Renal cortex interstitium (tissue), 15 donors: ENCODE measurements at places on chromosomes 16 and 17. TPM values are rescaled to one million over a fixed set of nuclear protein-coding genes. Genes with fewer than 3 reads are reported as not detected.

The OR1F1 gene
- not detected for polyA plus RNA-seq

The CX3CL1 gene
- polyA plus RNA-seq, result 41.9 TPM

The CYBC1 gene
- polyA plus RNA-seq, result 43.7 TPM

The ACE gene
- polyA plus RNA-seq, result 12.2 TPM

The HIC1 gene
- 13.5 TPM for polyA plus RNA-seq

The ACSM5 gene
- polyA plus RNA-seq, result 5.9 TPM

The MPP3 gene
- 15.0 TPM for polyA plus RNA-seq

- DNase-seq, result no peak
Measured at GRCh38 chr16:35409503-35409902, 1950.1 kb downstream of the TP53TG3F start.

- no peak for DNase-seq
Measured at GRCh38 chr16:77043076-77043475, 147.9 kb upstream of the MON1B start.

DNA sequence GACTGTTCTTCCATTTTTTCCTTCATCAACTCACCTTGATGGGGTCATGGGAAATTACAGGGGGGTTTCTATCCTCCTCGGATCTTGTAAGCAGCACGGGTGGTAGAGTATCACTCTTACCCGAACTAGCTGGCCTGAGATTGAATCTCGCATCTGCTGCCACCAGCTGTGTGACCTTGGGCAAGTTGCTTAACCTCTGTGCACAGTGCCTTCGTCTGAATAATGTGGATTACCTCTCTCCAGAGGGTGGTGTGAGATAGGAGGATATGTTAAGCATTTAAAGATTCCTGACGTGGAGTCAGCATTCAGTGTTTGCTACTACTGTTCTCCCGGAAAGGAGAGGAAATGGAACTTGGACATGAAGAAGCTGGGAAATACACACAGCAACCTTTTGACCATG, 24.4 kb downstream of the LASP1 start:
- no peak for DNase-seq

GRCh38 chr17:82215095-82215971, 2.7 kb upstream of the CCDC57 start:
- no peak for DNase-seq

DNA sequence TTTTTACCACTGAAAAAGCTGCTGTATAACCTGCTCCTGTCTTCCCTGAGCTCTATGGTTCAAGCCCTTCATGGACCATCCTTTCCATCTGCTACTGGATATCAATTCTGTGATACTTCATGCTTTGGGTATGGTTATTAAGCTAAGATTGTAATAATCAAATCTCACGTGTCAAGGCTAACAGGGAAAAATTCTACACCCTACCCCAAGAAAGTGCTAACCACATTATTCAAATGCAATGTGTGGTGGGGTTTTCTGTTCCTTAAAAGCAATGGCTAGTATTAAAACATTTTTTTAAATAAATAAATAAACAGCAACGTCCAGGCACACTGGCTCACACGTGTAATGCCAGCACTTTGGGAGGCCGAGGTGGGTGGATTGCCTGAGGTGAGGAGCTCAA, 65.9 kb downstream of the SPAG9 start:
- DNase-seq, result no peak

DNA sequence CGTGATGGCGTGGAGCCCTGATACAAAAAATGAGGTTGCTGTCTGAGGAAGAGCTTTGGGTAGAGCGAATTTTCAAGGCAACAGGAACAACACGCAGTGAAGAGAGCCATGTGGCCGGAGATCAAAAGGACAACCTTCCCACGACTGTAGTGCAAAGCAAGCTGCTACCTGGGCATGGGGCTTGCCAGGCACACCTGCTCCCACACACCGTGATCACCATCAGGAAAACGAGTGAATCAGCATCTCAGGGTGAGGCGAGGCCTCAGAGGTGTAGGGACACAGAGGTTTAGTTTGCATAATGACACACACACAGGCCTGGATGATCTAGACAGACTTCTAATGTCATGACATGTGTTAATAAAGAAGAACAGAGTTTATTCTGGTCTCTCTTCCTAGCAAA, 65.7 kb downstream of the PARN start:
- DNase-seq, result no peak

GRCh38 chr17:1505586-1505985, 10.8 kb downstream of the INPP5K start:
- DNase-seq, result no peak

DNA sequence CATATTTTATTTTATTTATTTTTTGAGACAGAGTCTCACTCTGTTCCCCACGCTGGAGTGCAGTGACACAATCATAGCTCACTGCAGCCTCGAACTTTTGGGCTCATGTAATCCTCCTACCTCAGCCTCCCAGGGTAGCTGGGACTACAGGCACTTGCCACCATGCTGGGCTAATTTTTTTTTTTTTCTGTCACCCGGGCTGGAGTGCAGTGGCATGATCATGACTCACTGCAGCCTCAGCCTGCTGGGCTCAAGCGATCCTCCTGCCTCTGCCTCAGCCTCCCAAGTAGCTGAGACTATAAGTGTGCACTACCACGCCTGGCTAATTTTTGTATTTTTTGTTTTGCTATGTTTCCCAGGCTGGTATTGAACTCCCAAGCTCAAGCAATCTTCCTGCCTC, 17.1 kb downstream of the UNC45B start:
- DNase-seq, result no peak

DNA sequence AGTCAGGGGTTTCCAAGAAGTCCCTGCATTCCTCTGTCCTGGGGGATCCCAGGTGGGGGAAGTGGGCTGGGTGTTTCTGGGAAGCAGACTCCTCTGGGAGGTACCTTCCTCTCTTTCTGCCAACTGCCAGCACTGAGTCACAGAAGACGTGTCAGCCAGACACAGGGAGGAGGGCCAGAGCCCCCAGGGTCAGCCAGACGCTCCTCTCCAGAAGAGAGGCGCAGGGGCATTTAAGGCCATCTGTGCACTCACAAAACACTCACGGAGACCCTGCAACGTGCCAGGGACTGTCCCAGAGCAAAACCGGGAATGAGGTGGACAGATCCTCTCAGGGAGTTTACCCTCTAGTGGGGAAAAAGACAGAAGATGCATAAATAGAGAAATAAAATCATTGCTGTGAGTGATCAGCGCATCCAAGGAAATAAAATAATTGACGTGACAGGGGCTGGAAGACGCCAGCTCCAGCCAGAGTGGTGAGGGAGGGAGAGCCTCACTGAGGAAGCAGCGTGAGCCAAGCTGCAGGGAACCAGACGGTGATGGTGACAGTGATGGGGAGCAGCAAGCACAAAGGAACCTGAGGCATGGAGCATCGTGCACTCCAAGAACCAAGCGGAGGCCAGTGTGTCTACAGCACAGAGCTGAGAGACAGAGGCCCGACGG, 105.4 kb downstream of the ZNF423 start:
- no peak for DNase-seq

DNA sequence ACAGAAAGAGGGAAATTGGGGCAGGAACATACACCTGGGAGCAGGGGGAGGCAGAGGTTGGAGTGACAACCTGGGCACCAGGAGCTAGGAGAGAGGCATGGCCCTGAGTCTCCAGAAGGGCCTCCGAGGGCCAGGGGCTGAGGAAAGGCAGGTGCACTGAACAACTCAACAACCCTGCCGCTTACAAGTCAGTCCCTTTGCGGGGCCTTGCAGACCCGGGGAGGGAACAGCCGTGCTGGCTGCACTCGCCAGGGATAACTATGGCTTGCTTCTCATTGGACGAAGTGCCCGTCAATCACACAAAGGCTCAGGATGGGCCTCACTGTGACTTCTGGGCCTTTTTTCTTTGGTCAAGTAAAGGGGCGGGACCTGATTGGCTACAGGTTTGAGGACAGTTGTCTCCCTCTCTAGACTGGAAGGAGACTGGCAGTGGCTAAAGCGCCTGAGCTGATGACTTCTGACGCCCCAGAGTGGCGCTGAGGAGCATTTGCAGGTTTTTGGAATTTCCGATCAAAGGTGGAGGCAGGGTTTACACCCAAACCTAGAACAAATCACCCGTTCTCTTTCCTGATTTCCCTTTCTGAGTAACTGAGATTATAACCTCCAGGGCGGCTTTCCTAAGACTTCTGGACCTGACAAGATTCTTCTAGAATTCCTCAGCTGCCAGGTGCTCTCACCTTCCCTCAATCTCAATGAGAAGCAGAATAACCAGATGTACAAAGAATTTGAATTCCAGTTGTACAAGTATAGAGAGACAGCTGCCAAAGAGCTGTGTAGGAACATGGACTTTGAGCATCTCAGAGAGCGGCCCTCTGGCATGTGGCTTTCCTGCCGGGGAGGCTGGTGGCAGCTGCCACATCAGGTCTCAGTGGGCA, 27.6 kb upstream of the ST6GALNAC2 start:
- no peak for DNase-seq

- DNase-seq, result no peak
Measured at GRCh38 chr16:26087091-26087490, 395.3 kb downstream of the HS3ST4 start.

- no peak for DNase-seq
Measured at GRCh38 chr16:73172973-73173709, 125.2 kb upstream of the ZFHX3 start.

- DNase-seq, result no peak
Measured at GRCh38 chr16:69590590-69590989, 24.8 kb downstream of the NFAT5 start.

GRCh38 chr17:7750321-7750821, 32.8 kb downstream of the DNAH2 start:
- no peak for DNase-seq

GRCh38 chr17:80925688-80926335, 65.8 kb upstream of the CHMP6 start:
- no peak for DNase-seq

GRCh38 chr16:27410761-27411160, 8.8 kb downstream of the IL21R start:
- DNase-seq, result no peak
